ENCODE measurements at places on chromosomes 7 and 10.

DNA sequence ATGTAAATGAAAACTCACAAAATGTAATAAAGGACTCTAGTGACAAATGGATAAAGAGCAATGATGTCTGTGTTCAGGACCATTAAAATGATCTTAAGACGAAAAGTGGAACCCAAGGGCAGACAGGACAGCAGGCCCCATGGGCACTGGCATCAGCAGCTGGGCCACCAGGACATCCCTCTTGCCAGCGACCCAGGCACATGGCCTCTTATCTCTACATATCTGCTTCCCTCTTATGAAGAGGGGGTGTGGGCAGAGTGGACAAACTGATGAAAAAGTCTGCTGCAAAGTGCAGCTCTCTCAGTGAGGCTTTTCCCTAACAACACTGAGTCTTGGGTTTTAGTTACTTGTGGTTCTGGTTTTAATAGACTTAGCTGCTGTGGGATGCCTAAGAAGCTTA, 44.8 kb upstream of the ANKRD1 start:
- no peak for DNase-seq

DNA sequence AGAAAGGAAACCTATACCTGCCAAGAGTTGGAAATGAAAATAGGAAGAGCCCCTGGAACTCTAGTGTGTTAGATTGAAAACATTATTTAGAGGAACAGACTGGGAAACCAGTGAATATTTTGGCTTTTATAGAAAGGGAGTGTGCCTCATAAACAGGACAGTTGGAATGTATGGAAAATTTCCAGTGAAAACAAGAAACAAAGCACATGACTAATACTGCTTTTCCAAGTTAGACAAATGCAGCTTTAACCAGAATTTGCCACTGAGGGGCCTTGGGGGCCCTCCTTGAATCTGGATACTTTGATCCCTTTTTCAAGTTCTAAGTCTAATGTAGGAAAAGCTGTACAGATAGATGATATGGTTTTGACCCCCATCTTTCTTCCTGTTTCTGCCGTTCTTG, 21.2 kb downstream of the ITGB8 start:
- no peak for DNase-seq

- no peak for DNase-seq
Measured at GRCh38 chr7:55484834-55485233, 87.5 kb downstream of the VOPP1 start.

DNA sequence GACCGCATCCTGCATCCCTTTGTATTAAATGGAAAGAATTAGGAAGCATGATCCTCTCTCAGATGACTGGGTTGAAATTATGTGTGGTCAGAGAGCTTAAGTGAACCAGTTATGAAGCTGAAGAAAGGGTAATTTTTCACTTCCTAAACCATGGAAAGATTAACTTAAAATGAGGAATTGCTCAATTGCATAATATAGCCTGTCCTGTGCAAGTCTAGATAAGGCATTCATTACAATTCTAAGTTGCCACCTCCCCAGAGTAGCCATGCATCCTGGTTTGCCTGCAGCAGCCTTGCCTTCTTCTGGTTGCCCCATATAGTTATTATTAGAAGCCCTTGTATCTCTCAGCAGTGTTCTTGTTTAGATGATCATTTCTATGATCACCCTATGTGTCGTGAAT, 45.3 kb downstream of the STARD3NL start:
- DNase-seq = no peak

- DNase-seq = no peak
Measured at GRCh38 chr7:11193131-11193867, 219.6 kb downstream of the PHF14 start.

GRCh38 chr10:78817804-78818203, 251.0 kb upstream of the ZMIZ1 start:
- no peak for DNase-seq

GRCh38 chr7:149826344-149827088, 11.7 kb upstream of the ZNF862 start:
- DNase-seq = no peak

- no peak for DNase-seq
Measured at GRCh38 chr7:156722043-156722826, 81.7 kb downstream of the RNF32 start.

GRCh38 chr7:157041514-157042277, 31.2 kb upstream of the MNX1 start:
- no peak for DNase-seq

DNA sequence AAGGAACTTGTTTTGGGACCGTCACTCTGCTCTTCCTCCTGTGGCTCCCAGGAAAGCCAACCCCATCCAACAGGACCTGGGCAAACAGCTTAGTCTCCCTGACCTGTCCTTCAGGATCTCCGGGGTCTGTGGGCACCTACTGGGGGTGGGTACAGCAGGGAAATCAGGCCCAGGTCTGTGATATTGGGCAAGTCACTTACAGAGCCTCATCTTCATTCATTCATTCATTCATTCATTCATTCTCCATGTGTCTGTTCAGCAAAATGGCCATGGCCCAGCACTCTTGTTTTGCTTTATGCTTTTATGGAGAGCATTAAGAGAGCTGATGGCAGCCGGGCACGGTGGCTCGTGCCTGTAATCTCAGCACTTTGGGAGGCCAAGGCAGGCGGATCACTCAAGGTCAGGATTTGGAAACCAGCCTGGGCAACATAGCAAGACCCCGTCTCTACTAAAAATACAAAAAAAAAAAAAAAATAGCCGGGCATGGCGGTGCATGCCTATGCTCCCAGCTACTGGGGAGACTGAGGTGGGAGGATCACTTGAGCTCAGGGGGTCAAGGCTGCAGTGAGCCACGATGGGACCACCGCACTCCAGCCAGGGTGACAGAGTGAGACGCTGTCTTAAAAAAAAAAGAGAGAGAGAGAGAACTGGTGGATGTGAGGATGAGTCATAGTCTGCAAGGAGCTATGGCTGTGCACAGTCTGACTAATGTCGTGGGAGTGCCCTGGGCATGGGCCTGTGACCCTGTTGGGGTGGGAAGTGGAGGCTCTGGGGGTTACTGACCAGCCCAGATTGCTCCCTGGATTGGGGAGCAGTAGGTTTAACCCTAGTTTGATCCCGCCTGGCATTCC, 54.3 kb downstream of the CLIP2 start:
- DNase-seq = no peak

DNA sequence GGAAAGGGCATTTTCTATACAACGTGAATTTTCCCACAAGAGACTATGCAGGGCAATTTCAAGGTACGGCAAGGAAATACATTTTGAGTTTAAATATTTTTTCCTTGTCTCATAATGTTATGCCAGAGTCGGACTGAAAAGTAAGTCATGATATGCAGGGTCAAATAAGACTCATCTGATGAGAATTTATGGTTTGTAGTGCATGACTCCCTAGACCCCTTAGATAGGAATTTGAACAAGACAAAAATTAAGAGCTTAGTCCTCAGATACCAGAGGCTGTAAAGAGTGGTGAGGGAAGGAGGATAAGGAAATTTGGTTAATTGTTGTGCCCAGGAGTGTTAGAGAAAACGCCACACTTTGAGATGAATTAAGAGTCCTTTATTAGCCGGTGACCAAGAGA, 616.6 kb downstream of the XPNPEP1 start:
- no peak for DNase-seq

DNA sequence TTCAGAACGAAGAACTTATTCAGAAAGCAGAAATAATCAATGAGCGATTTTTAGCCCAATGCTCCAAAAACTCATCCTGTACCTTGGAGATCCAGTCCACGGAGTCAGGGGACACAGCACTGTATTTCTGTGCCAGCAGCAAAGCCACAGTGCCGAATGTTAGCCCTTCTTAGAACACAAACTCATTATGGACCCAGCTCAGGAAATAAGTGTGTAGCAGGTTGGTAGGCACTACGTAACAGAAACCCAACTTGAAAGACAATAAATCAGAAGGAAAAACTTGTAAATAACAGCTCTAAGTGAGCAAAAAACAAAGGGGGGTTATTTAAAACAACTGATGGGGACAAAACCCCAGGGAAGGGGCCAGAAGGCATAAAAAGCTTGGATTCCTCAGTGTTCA, 112.0 kb upstream of the PRSS1 start:
- DNase-seq = no peak

DNA sequence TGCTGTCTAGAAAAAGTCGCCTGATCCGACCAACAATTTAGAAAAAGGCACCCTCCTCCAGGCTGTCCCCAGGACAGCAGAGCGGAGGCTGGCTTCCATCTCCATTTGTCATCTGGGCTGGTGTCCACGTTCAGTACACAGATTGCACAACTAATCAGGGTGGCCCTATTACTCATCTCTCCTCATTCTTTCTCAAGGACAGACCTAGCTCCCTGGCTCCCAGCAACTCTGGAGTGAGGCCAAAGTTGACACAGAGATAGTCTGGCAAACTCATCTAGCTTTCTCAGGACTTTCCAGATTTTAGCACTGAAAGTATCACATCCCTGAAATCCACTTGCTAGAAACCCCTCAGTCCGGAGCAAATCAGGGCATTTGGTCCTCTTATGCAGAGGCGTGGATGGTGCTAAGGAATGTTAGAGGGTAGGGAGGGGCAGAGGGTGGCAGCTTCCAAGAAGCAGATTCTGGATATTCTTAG, 75.1 kb downstream of the DNAH11 start:
- no peak for DNase-seq

GRCh38 chr7:101572156-101572555, 56.9 kb downstream of the MYL10 start:
- DNase-seq = no peak
